ENCODE measurements at places on chromosomes 7 and 10.

DNA sequence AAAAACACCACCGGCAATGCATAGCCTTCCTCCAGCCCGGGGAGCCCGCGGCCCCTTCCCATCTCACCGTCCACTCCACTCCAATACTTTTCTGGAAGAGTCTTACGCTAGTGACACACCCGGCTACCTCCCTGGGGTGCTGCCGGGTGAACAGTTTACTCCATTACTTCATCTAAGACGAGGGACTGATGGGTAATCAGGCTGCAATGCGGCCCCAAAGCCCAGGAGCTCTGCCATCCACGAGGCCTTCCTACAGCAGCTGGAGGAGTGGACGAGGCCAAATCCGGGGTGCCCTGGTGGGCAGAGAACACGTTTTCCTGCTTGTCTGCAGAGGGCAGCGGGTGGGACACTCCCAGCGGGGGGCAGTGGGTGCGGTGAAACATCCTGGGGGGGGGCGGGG, 356.2 kb upstream of the SHH start:
- no peak for DNase-seq

GRCh38 chr10:101828766-101829551, 10.7 kb upstream of the OGA start:
- DNase-seq = no peak

GRCh38 chr7:46202379-46202778, 281.3 kb upstream of the IGFBP3 start:
- no peak for DNase-seq

- no peak for DNase-seq
Observed at GRCh38 chr7:113460067-113460466, 341.7 kb upstream of the SMIM30 start.

DNA sequence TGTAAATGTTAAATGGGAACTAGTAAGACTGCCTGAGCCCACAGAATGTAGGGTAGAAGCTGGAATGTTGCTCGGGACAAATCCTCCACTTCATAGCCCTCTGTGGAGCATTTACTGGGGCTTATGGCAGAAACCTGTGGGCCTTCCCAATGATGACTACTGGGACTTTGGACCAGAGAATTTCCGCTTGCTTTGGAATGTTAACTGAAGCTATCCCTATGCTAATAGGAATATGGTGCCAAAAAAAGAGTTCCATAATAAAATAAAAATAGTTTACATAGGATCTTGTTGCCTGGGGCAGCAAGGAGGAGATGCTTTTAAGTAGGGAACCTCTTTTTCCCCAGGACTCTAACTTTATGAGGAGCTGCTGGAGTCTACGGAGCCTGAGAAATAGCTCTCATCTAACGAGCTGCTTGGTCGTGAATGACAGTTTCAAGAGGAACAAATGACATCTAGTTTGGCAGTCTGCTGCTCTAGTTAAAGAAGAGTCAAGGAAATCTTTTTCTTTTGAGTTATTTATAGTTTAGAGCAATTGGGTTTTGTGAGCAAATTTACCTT, 5.7 kb upstream of the DYNC2I1 start:
- DNase-seq = no peak

DNA sequence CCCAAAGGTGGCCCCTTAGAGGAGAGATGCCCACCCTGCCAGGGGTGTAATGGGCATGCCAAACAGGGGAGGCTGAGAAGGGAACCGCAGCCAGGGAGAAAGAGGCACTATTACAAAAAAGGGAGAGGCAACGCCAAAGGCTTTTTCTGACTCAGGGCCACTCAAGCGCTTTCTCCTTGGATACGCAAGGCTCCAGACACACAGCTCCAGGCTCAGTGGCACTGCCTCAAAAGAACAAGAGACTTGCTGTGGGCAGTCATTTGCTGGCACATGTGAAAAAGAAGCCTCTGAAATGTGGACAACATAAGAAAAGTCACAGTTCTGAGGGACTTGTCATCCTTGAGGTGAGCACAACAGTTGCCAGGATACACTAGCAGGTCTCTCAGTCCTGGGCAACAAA, 128.4 kb downstream of the DGKI start:
- no peak for DNase-seq

DNA sequence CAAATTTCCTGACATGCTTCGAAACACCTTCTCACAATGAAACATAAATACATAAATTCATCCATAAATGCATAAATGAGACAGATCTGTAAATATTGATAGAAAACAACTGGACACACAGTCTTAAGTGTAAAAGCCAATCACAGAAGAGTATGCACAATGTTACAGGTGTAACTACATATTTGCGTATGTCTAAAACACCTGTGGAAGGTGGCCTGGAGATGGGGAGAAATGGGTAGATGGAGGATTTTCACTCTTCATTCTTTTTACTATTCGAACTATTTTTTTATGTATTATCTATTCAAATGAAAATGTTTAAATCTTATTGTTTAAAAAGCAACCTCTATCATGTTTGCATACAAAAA, 860 bp downstream of the IQUB start:
- DNase-seq = no peak

DNA sequence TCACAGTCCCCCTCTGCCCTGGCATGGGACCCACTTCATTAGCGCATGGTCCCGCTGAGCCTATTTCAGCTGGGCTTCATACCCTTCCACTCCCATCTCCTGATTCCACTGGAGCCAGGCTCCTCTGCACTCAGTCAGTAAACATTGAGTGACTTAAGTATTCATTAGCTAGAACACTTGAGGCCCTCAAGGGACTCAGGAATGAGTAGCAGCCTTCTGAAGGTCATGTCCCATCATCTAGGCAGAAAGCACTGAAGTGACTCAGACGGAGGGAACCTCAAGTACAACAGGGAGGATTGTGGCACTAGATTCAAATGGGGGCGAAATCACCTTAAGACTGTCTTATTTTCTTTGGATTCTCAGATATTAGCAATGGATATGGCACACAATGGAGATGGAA, 186.6 kb upstream of the INHBA start:
- DNase-seq = no peak

- no peak for DNase-seq
Observed at GRCh38 chr7:24825931-24826661, 68.8 kb upstream of the GSDME start.

- DNase-seq = no peak
Observed at GRCh38 chr7:40746841-40747556, 612.2 kb downstream of the SUGCT start.

GRCh38 chr7:19069842-19070241, 47.6 kb downstream of the TWIST1 start:
- no peak for DNase-seq

DNA sequence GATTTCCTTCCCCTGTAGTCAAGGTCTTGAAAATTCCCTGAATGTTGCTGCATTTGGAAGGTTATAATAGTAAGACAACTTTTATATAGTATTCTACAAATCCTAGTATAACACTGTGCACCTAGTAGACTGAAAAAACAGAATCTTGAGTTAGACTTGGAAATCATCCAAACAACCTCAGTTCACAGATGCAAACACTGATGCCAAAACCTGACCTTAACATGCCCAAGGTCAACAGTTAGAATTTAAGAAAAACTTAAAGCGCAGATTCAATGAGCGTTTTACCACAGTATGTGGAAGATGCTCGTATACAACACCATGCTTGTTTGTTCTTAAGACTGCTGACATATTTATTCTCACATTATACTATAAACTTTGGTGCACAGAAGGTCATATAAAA, 3.0 kb downstream of the PIP4K2A start:
- DNase-seq = no peak

- DNase-seq = no peak
Observed at GRCh38 chr7:40586197-40586596, 451.4 kb downstream of the SUGCT start.

DNA sequence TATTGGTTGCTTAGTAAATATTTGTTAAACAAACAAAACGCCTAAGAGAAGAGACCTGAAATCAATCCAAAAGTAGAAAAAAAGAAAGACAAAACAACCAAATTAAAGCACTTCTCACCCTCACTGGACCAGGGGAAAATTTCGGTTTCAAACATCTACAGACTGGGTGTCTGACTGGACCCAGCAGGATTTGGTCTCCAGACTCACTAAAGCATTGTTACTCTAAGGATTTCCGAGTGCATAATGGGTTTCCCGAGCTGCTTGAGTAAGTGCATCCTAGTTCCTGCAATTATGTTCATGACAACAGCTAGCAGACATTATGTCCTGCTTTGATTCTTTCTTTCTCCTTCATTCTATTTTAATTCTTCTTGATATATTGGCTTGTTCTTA, 51.8 kb upstream of the FAM3C start:
- no peak for DNase-seq

- no peak for DNase-seq
Observed at GRCh38 chr7:115552766-115553165, 477.8 kb downstream of the TFEC start.

- DNase-seq = no peak
Observed at GRCh38 chr7:130559184-130559583, 67.3 kb downstream of the MEST start.

GRCh38 chr10:68861253-68861652, 33.9 kb downstream of the STOX1 start:
- DNase-seq = no peak

DNA sequence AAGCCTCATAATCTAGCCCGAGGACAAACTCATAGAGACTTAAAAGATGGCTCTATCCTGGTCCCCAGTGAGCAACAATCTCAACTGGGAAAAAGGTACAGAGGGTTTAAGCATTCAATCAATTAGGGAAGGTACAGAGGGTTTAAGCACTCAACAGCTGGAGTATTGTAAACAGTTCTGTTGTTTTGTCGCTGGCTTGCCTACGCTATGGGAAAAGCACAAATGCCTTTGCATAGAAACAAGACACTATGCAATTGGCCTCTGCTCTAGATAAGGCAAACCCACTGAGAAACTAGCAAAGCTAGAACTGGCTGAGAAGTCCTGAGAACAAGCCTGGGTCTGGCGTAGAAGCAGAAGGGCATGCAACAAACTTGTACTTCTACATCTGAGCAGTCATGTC, 69.3 kb downstream of the GFRA1 start:
- DNase-seq = no peak
